ENCODE measurements at places on chromosomes 6 and 20.

DNA sequence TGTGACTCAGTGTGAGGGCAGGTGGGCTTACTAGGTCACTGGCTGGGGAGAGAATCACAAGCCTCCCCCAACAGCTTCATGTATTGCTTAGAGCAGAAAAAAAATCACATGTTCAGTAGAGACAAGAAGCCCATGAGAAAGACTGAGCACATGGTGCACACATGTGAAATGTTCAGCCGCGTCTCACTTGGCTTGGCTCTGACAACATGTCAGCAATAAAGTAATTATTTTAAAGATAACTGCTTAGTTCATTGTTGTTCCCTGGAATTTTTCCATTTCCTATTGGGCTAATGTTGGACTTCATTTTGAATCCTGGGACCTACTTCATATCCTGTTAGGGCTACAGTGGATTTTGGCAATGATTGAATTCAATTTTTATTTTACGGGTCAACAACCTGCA, 222.6 kb downstream of the C6orf118 start:
- no peak for DNase-seq

DNA sequence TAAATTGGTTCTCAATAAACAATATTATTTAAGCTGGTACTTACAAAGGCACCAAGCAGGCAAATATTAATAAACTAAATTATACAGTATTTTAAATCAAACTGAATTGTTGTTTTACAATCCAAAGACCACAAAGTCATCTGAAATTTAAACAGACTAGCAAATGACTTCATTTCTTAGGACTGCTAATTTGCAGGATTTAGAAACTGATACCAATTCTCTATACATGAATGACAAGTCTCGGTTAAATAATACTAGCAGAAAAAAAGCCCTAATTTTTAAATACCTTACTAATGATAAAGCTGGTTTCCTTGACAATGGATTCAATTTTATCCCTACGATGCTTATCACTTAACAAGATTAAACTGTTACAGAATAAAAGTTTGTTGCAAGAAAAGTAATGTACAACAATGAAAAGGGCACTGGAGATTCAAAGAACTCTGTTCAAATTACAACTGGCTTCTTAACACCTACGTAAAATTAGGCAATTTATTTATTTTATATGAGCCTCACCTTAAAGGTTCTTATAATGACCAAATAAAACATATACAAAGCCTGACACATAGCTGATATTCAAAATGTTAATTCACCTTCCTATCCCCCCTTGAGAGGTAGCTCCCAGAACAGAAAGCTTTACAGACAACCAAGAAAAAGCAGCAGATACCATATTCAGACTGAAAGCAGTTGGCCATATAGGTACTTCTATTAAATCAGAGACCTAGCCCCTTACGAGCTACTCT, 33.1 kb downstream of the HBS1L start:
- DNase-seq, result no peak

DNA sequence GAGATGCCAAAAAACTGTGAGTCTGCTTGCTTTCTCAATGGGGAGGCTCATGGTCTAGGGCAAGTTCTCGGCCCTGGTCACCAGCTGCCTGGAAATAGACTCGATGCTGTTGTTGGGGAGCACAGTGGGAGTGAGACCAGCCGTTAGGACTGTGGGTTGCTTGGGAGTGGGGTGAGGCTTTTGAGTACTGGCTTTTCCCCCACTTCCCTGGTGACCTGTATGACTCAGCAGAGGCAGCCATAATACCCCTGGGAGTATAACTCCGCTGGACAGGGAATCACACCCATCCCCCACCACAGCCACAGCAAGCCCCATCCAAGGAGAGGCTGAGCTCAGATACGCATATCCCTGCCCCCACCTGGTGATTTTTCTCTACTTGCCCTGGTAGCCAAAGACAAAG, 48.9 kb upstream of the OGFRL1 start:
- no peak for DNase-seq

GRCh38 chr20:24437196-24438082, 32.0 kb upstream of the SYNDIG1 start:
- no peak for DNase-seq

GRCh38 chr6:139522511-139523220, 148.2 kb upstream of the CITED2 start:
- no peak for DNase-seq

DNA sequence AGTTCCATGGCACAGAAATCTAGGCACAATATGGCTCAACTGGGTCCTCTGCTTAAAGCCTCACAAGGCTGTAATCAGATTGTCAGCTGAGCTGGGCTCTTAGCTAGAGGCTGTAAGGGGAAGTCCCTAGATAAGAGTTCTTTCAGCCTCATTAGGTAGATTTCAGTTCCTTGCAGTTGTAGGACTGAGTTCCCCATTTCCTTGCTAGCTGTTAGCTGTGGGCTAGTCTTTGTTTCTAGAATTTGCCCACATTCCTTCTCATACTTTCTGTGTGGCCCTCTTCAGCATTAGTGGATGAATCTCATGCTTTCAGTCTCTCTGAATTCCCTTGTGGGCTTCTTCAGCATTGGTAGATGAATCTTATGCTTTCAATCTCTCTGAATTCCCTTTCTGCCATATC, 71.0 kb upstream of the MRAP2 start:
- DNase-seq, result no peak

DNA sequence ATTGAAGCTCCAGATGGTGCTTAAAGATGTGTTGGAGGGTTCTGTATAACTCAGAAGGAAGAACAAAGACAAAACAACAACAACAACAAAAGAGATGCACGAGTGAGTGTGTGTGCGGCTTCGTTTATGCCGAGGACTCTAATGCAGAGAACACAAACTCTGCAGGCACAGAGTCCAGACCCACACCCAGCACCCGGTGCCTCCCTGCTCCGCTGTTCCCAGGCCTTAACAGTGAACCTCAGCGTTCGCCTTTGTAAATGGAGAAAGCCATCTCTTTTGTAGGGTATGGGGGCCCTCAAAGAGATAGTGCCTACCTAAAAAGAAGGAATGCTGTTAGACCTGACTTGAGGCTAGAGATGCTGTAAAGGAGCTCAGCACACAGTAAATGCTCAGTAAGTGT, 243.3 kb downstream of the ERMARD start:
- DNase-seq, result no peak

- DNase-seq, result no peak
Observed at GRCh38 chr20:13665709-13666395, 27.1 kb upstream of the TASP1 start.

- no peak for DNase-seq
Observed at GRCh38 chr6:89360415-89360999, 8.0 kb upstream of the UBE2J1 start.

- DNase-seq, result no peak
Observed at GRCh38 chr6:15628499-15629131, 34.2 kb downstream of the DTNBP1 start.

DNA sequence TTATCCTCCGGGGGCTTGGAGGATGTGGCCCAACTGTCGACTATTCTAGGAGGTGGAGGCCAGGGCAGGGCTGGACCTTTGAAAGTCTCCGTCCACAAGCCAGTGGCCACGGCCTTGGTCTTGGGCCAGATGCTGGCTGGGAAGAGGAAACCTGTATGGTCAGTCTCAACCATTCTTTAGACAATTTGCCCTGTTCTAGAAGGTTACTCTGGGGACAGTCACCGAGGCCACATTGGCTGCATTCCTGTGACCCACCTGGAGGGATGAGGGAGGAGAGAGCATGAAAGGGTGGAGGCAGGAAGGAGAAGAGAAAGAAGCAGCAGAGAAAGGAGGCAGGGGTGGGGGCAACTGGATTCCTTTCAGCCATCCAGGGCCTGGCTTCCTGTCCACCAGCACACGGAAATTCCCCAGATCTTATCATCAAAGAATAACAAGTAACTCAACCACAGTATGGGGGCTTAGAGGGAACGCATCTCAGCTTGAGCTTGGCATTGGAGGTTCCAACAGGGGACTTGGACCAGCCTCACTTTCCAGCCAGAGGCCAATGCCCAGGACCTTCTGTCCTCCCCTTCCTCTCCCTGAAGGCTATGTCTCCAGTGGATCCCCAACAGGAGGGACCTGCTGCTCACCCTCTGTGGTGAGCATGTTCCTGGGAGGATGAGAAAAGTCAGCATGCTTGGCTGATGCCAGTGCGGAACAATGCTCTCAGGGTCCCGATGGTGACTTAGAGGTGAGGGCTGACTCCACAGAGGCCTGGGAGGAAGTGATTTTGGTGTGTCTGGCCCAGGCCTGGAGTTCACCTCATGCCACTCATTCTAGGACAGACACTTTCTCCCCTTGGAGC, 30.4 kb downstream of the TGM2 start:
- no peak for DNase-seq

GRCh38 chr6:7035837-7036249, 71.9 kb upstream of the RREB1 start:
- DNase-seq, result no peak

DNA sequence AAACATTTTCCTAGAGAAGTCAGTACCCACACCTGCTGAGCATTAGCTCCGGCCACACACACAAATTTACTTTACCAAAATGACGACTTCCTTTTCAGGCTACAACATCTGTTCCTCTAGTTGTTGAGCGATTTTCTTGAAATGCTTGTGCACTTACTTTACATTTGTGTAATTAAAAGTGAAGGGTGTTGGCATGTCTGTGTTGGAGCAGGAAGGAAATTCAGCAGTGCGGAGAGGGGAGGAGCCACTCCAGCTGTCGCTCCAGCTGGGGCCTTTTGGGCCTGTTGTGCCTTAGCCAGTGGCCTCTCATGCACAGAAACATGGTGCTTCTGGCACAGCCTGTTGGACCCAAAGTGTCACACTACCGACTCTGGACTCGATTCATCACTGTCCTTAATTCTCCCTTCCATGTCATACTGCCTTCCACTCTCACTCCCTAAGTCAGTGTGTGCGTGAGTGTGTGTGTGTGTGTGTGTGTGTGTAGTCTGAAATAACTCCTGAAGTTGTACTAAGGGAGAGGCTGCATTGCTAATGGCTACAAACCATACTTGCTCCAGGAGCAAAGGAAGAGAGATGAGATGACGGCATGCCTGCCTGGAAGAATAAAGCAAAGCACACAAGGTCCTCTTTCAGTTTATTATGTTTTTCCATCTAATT, 191.8 kb upstream of the ARG1 start:
- DNase-seq, result no peak

- DNase-seq, result no peak
Observed at GRCh38 chr6:156905801-156906200, 128.6 kb downstream of the ARID1B start.

DNA sequence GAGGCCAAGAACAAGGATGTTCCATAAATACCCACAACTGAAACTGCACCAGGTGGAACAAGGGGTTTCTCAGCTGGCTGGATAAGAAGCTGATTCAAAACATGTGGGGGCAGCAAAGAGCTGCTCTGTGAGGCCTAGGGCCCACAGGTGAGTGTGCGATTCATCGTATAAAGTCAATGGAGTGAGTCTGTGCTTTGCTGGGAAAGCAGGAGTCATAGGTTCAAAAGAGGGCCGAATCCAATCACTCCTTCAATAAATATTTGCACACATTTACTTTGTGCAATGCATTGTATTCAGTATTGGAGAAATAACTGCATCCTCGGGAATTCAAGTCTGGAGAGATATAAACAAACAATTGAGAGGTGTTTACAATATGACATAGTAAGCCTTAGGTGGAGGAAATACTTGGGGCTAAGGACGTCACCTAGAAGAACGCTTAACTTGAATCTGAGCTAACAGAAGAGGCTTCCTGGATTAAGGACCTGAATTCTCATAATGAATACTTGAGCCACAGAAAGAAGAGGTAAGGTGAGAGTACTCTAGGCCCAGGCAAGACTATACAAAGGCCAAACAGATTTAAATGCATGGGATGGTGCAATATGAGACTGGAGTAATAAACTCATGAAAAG, 83.7 kb upstream of the TMEM30A start:
- peak; percentile 15 for DNase-seq

GRCh38 chr6:130796313-130796905, 30.8 kb upstream of the SMLR1 start:
- DNase-seq, result no peak

- DNase-seq, result no peak
Observed at GRCh38 chr6:142322066-142322465, 20.3 kb downstream of the ADGRG6 start.

DNA sequence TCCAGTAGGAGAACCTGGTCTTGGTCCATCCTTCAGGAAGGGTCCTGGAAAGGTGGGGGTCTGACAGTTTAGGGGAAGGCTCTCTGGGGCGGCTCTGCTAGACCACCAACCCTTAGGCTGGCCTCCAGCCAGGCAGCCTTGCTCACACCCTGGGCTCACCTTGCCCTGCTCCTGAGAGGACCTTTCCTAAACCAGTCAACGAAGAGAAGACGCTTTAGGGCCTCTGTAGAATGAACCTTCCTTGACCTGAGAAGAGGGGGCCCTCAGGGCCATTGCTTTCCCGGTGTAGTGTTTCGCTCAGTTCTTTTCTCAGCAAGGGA, 1.1 kb downstream of the CDC25B start:
- DNase-seq, result no peak

DNA sequence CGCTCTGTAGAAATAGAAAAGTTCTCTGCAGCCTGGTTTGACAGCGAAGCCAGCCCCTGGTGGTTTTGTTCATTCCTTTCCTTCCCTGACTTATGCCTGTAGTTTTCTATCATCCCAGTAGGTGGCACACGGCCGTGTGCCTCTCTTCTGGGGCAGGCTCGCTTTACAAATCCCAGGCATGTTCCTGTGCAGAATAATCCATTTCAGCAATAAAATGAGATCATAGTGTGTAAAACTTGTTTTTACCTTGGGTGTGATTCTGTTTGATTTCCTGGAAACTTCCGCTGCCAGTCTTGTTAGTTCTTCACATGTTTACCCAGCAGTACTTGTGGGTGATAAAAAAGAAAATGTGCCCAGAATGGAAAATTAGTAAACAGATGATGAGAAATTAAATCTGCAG, 7.4 kb upstream of the INSM1 start:
- DNase-seq, result peak; percentile 54

DNA sequence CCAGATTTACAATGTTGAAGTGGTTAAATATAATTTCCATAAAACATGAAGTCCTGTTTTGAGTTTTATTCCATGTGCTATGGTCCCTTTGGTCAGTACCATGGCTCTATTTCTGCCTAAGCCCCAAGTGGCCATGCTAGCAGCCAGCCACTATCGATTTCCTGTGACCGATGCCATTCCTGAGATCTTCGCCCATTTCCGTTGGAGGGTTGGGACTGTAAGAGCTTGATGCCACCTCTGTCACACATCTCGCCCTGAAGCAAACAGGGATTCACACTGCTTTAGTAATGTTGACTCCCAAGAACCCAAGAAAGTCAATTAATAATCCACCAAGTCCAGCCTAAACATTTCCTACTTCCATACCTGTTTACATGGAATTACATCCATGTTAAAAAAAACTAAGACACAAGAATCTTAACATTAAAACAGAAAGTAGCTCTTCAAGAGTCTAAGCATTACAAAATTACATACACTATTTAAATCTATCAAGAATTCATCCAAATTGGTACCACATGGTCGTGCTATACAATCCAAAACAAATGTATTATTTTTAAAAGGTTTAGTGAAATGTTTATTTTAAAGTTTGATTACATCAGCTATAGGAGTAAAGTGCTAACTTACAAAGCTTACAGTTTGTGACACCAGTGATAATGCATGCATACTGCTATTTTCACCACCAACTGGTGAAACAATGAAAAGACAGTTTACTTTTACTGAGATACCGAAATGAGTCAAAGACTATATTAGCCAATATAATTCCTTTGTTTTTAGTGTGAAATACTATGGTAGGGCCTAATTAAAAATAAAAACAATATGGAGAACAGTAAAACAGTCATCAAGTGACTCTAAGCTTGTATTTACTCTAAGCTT, 2.5 kb downstream of the RBM39 start:
- no peak for DNase-seq

Data from transverse colon (tissue), 4 donors.